ENCODE measurements at places on chromosomes 12 and 14.

GRCh38 chr14:69263771-69264170, 3.8 kb downstream of the GALNT16 start:
- no peak for DNase-seq

- DNase-seq: no peak
Observed at GRCh38 chr12:51949342-51950030, 2.0 kb upstream of the ACVR1B start.

GRCh38 chr12:85157035-85157603, 121.0 kb downstream of the LRRIQ1 start:
- DNase-seq: no peak

DNA sequence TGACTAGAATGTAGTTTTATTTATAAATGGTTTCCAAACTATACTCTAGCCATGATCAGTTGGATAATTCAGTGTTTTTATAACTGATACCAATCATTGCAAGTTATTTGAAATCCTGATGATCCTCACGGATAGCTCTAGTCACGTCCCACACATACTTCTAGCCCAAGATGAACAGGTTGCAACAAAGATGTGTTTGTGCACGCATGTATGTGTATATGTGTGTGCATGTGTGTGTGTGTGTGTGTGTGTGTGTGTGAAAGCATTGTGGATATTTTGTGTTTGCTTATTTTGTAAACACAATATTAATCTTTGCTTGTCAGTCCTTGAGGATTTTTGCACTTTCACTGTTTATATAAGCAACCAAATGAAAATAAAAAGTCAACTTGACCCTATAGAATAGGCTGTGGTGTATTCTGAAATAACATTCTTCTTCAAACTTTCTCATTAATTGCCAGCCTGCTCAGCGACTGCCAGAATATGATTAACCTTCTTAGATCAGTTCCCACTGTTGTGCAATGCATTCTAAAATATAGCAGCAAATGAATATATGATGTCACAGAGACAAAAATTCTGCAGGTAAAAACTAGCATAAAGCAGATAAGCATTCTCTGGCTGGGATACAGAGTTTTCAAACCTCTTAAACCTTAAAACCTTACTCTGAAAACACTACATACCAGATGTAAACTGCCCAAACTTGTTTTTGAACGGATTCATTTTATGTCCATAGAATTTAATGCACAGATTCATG, 48.8 kb upstream of the HIF1A start:
- DNase-seq: no peak

- no peak for DNase-seq
Observed at GRCh38 chr14:40623643-40624042, 983.0 kb upstream of the LRFN5 start.

DNA sequence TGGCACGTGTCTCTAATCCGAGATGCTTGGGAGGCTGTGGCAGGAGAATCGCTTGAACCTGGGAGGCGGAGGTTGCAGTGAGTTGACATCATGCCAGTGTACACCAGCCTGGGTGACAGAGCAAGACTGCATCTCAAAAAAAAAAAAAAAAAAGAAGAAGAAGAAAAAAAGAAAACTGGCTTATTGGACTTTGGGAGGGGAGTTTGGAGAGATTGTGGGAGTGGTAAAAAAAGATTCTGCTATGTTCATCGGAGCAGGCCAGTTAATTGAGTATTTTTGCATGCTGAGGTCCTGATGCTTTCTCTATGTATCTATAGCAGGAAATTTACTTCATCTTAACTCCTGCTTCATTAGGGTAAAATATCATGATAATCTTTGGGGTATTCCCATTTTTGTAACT, 11.6 kb downstream of the CNOT2 start:
- DNase-seq: no peak

DNA sequence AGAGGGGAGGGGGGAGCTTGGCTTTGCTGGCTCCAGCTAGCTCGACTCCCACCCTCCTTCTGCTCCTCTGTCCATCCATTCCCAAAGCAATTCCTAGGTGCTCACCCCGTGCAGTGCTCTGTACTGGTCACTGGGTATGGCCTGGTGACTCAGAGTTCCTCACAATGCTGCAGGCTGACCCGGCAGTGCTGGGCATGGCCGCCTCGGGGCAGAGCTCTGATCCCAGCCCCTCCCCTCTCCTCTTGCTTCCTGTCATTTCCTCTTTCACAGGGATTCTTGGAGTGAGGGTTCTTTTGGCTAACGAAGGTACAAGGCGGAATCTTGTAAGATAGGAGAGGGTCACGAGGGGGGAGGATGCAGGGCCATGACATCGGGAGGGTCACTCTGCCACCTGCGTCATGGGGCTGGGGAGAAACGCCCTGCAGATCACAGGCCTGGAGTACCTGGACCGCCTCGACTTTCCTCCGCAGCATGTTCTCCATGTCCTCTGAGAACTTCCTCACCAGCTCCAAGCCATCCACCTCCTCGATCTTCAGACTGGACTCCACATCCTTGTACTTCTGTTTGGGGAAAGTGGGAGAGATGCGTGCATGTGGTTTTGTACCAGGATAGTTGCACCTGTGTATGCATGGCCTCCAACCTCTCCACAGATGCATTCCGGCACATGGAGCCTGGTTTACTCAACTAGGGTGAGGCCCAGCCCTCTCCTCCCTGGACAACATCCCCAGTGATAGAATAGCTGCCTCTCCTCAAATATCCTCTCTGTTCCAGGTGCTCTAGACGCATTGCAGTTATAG, 5.7 kb downstream of the CACNA2D4 start:
- DNase-seq: no peak

DNA sequence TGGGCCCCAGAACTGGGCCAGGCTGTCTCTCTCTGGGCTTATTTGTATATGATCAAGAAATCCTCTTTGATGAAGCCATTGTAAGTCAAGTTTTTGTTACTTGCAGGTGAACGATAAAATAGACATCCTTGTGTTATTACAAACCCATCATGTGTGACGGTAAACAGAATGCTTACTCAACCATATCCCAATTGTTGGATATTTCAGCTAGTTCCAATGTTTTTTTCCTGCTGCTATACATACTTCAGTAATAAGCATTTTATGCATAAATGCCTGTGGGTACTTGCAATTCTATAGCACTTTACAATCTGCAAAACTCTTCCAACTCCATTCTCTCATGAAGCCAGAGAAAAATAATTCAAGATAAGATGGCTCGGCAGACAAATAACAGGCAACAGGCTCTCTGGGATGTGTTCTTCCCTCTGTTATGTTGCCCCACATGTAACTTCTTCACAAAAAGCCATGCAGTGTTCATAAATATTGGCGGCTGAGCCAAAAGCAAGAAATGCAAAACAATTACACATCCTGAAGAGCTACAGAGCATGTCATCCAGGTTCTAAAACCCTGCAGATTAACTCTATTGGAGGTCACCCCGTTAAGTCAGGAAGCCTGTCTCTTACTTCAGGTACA, 69.5 kb downstream of the CLMN start:
- no peak for DNase-seq

DNA sequence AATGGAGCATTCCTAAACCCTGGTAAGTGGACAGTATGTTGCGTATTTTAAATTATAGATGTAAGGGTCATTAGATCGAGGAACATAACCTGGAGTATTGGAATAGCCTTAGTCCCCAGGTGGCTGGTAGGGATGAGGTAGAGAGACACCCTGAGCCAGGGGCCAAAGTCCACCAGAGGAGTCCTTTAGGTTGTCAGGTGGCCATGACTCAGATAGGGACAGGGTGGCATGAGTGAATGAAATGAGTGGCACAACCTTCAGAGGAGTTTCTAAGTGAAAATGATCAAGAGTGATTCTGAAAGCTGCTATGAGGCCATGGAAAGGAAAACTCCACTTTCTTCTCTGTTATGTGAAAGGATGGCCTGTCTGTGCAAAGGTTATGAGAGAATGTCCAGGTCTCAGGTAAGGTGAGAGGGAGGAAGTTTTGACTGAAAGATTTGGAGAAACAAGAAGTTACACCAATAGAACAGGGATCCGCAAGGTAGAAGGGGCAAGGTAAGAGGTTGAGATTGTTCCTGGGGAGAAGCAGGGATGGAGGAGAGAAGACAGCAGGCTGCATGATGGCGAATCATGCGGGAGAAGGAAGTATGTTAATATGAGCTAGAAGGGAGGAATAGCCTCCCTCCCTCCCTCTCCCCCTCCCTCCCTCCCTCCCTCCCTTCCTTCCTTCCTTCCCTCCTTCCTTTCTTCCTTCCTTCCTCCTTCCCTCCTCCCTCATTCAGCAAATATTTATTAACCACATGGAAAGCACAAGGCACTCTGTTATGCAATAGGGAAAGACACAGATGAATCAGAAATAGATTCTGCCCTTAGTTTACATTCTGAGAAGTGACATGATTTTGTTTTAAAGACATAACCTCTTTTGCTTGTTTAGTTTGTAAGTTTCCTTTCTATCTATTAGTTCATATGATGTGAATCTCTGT, 14.0 kb upstream of the RIPK3 start:
- DNase-seq: no peak

DNA sequence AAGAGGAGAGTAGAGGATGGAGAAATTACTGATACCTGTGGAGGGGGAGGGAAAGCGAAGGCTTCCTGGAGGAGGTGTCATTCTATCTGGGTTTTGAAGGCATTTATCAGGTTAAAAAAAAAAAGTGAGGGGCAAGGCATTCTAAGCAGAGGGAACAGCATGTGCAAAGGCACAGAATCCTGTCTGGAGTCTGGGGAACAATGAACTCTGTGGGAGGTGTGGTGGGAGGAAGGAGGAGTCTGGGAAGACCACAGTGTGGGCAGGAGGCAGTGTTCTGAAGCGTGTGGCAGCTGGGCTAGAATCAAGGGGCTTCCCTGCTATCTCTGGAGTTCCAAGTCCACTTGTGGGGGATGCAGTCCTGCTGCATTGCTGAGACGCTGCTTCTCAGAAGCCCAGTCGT, 123.4 kb downstream of the RBM19 start:
- no peak for DNase-seq

DNA sequence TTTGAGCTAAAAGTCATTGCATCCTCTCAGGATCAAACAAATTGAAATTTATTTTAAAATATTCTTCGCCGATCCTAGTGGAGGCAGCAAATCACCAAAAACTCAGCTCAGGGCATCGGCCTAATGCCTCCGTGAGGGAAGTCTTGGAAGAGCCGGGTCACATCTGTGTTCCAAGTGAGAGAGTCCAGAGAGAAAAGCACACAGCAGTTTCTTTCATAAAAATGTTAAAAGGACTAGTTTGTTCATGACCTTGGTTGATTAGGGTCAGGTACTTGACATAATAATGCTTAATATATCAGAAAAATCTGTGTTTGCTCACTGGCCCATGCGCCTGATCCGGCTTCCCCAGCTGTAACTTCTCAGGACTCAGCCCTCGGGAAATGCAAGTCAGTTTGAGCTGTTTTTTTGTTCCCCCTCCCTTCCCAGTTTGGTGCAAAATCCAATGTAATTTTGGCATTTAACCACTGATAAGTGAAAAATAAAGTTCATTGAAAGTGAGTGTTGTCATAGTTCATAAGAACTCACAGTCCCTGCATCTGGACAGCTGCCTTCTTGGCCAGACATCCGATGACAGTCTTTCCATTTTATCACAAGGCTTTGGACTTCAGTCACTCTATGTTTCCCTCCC, 161.7 kb downstream of the CAND1 start:
- DNase-seq: no peak

GRCh38 chr12:105954951-105955931, 183.5 kb downstream of the NUAK1 start:
- DNase-seq: no peak

- DNase-seq: no peak
Observed at GRCh38 chr14:87883750-87884149, 109.2 kb downstream of the GALC start.

GRCh38 chr12:113155646-113156045, 6.1 kb downstream of the CFAP73 start:
- DNase-seq: no peak
